ENCODE measurements at places on chromosomes 12 and 14.

DNA sequence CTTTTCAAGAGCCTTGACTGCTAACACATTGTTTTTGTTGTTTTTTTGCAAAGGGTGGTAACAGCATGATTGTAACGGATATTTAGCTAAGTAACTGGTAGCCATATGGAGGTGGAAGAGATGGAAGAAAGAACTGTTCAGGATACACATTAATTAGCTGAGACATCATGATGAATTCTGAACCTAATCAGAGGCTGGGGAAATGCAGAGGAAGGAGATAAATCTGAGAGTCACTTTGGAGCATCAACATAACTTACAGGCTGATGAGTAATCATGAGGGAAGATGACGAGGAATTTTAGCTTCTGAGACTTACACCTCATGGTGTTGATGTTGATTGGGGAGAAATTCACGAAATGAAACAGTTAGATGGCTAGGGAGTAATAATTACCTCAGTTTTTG, 62.3 kb downstream of the NIN start:
- DNase-seq: no peak

DNA sequence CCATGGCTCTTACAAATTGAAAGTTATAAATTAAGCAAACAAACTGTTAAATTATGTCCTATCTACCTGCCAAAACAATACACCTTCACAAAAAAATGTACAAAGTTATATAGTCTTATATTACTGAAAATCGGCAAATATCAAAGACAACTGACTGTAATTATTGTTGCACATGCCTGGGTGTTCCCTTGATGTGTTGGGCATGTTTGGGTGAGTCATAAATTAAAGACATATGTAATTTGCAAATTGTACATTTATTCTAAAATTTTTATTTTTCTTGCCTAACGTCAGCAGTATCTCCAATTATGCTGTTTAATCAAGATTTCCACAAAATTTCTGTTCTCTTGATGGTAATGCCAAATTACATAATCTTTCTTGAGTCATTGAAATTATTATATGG, 22.0 kb upstream of the SEL1L start:
- DNase-seq: no peak

DNA sequence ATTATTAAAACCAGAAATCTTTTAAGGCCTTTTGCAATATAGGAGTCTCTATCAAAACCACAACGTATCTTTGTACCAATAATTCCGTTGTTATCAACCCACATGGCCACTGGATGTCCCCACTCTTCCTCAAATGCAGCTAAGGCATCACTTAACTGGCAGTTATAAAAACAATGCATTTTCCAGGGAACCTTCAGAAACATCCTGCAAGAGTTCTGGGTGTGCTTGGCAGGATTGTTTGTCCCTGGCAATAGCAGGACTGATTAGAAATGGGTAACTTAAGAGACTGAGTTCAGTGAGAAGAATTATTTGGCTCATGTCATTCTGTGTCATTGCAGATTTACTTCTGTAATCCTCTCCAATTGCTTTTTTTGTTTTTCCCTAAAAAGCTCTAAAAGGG, 112.0 kb downstream of the SLC15A5 start:
- DNase-seq: peak; percentile 18

DNA sequence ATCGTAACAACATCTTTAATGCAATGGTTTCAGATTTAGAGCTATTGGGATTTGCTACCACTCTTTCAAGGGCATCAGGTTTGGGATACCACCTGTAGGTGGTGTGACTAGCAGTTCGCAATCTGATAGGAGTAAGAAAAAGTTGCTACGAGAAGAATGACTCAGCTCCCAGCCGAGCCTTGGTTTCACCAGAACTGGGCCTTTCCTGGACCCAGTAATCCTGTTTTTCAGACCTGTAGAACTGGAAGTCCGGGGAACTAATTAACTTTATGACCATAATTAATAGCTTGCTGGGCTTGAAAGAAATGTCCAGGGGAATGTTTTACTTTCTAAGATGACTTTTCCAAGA, 770 bp downstream of the ABHD4 start:
- DNase-seq: peak; percentile 82

DNA sequence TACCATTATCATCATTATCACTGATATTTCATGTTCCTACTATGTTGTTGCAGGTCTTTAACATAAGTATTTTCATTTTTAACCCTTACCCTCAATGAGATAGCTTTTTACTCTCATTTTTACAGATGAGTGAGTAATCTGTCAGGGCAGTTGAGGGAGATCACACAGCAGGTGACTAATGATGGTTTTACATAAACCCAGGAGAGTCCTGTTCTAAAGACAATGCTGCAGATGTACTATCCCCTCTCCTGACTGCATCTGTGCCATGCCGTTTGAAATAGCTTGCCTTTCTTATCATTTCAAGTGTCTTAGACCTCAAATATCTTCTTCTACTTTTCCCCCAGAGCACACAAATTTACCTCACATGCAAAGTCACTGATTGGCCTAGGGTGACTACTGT, 1552.1 kb upstream of the SEL1L start:
- DNase-seq: no peak

GRCh38 chr12:48004053-48004941, at the start of gene COL2A1:
TSS of gene COL2A1 (minus strand) at chr12:48004476. CDS start at chr12:48004321, 155 bp downstream.
- DNase-seq: no peak

DNA sequence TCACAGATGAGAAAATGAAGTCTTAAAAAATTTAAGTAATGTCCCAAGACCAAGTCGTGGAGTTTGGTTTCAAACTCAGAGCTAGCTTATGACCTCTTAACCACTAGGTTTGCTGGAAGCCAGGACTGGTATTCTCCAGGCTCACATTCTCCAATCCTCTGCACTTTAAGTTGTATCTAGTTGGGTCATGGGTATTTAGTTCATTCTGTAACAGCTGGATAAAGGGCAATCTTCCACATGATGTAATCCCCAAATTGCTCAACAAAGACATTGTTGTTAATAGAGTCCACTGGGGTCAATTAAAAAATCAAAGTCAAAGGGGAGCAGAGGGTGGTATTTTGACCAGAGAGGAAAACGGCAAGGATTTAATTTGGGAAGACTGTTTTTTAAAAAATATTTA, 17.8 kb upstream of the GAS2L3 start:
- peak; percentile 72 for DNase-seq
